Stomach (tissue), 19 donors: ENCODE measurements at places on chromosomes 16 and 17.
A peak's percentile ranks its signal among the peaks of the same experiment; 100 is the strongest.

GRCh38 chr17:15007147-15007553 lies 258.0 kb downstream of the PMP22 start:
- no peak for DNase-seq

DNA sequence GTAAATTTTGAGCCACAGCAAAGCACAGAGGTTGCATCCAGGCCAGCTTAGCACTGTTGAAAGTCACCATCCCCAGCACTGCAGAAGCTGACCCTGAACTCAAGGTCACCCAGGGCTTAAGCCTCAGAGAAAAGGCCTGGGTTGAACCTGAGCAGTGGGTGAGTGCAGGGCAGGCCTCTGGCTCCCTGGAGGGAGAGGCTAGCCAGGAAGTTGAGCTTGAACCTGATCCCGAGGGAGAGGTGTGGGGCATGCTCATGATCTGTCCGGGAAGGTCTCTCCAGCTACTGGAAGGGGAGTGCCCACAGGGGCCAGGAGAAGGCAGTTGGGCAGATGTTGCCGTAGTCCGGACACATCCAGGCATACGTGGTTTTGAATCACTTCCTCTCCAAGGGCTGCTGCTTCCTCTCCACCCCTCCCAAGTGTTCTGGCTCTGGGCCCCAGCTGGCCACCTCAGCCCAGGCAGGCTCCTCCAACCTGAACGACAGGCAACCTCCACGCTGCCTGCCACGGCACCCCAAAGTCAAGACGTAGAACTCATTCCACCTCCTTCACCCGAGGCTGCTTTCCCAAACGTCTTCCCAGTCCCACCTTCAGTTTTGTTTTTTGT lies 18.4 kb downstream of the CARHSP1 start:
- no peak for DNase-seq

DNA sequence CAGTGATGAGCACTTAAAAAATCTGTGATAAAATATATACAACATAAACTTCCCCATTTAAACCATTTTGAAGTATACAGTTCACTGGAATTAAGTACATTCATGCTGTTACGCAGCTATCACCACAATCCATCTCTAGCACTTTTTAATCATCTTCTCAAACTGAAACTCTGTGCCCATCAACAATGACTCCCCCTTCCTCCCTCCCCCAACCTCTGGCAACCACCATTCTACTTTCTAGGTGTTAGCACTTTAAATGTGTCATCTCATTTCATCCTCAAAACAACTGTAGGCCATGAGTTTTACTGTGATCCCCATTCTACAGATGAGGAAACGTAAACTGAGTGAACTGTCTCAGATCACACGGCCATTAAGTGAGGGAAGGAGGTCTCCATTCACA lies 13.8 kb upstream of the TMEM98 start:
- no peak for DNase-seq

DNA sequence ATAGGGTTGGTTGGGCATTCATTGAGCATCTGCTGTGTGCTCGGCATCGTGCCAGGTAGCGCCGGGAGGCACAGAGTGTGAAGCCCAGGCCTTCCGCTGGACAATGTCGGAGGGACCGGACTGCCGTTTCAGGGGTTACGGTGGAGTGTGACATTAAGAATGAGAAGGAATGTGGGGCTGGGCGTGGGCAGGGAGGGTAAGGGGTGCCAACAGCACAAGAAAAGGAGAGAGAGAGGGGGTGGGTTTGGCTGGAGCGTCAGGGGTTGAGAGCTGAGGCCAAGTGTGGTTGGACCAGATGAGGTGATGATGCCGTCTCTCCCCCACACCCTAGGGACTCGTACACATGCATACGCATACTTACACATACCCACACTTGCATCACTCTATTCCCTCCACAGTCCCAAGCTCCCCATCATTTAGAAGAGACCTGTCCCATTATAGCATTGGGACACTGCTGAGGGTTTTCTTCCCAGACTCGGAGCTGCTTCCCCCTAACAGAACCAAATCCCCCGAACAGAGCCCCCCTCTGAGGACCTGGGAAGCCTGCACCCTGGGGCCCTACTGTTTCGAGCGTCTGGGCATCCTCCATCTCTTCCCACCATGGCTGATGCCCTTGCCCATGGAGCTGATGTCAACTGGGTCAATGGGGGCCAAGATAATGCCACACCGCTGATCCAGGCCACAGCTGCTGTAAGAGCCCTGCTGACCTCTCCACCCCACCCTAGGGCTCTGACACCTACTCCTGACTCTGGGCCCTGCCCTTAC lies 3.3 kb upstream of the KCTD11 start:
- DNase-seq: no peak

GRCh38 chr17:45758544-45758943 lies 25.6 kb upstream of the CRHR1 start:
- no peak for DNase-seq

GRCh38 chr17:42865638-42866094 lies 14.7 kb downstream of the AOC3 start:
- no peak for DNase-seq

DNA sequence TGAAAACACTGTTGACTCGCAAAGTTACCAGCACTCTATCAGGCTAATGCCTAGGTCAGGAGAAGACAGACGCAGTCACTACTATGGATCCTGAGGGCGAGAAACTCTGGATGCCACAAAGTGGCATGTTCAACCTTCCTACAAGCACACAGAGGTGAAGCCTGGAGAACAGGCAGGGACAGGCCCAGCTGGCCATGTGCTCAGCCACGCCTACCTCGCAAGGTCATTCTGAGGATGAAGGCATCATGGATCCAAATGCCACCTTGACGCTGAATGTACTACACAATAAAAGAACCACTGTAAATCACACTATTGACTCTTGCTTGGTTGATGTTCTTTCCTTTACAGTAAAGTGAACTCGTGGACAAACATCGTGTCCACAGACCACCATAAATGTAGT lies 85.8 kb downstream of the ANKRD11 start:
- peak; percentile 71 for DNase-seq

- DNase-seq: peak; percentile 100
These were observed at the start of the genes IFT20 and TNFAIP1 for GRCh38 chr17:28335201-28335958. TSS of gene IFT20 (minus strand) at chr17:28335472. CDS start at chr17:28331985, 3,487 bp downstream. TSS of gene TNFAIP1 (plus strand) at chr17:28335761. CDS start at chr17:28339522, 3,761 bp downstream.

DNA sequence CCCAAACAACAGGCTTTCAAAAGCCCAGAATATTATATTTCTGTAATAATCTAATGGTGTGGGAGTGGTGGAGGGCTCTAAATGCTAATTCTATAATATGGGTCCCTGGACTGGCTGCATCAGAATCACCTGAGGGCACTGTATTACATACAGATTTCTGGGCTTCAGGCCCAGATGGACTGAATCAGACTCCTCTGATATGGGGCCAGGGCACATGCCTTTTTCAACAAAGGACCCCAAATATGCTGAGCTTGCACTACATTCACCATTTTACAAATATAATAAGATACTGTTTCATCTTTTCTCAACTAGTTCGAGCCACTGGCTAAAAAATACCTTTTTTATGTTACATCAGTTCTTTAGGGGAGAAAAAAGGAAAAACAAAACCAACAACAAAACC lies 309.7 kb downstream of the MAP2K6 start:
- no peak for DNase-seq

DNA sequence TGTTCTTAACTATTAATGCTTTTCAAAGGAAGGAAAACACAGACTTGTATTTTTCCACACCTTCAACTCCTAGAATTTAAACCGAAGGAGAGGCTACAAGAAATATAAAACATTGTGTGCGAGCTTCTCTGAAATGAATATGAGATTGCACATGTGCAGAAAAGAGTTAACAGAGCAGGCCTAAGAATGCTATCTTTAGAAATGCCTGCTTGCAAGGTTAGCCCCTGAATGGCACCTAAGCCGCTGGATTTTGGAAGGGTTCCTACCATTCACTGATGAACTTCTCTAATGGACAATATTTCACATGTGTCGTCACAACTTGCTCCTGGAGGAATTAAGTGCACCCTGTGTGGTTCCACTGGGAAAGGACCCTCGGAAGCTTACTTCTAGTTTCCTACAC lies 69.3 kb downstream of the FBXL20 start:
- DNase-seq: no peak

- no peak for DNase-seq
These were observed 6.4 kb downstream of the NECAB2 start for GRCh38 chr16:83974475-83974874.

DNA sequence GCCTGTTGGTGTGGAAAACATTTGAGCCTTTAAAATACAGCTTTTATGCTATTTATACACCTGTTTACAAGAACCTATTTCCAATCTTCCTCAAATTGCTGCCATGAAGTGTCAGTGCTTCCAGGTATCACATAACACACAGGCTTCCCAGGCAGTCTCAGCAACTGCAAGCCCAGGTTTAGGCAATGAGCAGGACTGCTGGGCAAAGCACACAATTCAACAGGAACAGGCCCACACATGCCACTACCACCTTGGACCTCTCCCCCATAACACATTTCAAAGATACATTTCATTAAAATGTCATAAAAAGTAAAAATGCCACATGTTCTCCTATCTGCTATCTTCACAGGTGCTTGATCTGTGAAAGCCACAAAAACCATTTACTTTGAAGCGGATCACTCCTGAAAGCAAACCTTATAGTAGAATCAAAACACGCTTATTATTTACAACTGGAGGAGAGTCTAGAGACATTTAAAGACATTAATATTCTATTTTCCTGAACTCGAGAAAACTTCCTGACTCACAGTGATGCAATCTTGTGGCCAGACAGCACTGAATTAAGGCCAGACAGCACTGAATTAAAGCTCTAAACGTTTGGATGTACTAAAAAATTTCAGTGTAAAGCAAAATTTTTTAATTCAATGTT lies 31.5 kb downstream of the ANKFY1 start:
- DNase-seq: no peak
